Testis (tissue), 5 donors: ENCODE measurements at places on chromosomes 13 and 19. TPM values are rescaled to one million over a fixed set of nuclear protein-coding genes. Genes with fewer than 3 reads are reported as not detected.

The LRRC63 gene
- 4.6 TPM for total RNA-seq

The CYP4F2 gene
- 4.1 TPM for total RNA-seq

The PTPRH gene
- 11.3 TPM for total RNA-seq

The CYSLTR2 gene
- total RNA-seq: 0.62 TPM

The PROZ gene
- total RNA-seq: 0.63 TPM

The NUP62 gene
- total RNA-seq: 78.4 TPM

The EPS8L1 gene
- total RNA-seq: 3.4 TPM

The TEX30 gene
- 123 TPM for total RNA-seq

The GTF2F2 gene
- total RNA-seq: 28.1 TPM

The CYP2A7 gene
- 1.1 TPM for total RNA-seq

The ELSPBP1 gene
- total RNA-seq: 1.1 TPM

GRCh38 chr19:27742041-27742440, 1470.9 kb downstream of the UQCRFS1 start:
- DNase-seq: no peak

DNA sequence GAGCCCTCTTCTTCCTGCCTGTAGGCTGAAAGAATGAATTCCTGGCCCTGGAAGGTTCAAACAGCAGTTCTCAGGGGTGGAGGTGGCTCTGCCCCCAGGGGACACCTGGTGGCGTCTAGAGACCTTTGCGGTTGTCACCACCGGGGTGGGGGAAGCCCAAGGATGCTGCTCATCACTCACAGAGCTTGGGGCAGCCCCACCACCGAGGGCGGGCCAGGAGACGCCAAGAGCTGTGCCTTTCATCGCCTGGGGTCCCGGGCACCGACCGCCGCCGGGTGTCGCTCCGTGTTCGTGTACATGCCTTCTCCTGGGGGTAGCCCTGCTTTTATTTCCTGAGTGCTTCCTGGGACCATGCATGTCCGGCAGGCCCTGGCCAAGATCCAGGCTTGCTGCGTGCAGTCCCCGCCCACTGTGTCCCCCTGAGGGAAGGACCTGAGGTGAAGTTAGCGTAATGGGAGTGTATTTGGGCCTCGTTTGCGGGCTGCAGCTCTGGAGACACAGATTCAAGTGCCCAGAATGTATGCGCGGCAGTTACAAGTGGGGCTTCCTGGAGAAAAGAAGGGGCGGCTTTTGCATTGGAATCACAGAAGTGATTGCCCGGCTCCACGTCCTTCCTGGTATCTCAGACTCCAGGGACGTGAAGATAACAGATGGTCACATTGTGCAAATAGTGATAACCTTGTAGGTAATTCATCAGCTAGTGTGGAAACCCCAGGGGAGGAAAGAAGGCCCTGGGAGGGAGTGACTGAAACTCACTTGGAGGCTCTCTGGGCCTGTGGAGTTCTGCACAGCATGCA, 7.8 kb downstream of the DOT1L start:
- DNase-seq: peak; percentile 55

- DNase-seq: no peak
Observed at GRCh38 chr13:45328661-45329111, 12.3 kb downstream of the TPT1 start.

DNA sequence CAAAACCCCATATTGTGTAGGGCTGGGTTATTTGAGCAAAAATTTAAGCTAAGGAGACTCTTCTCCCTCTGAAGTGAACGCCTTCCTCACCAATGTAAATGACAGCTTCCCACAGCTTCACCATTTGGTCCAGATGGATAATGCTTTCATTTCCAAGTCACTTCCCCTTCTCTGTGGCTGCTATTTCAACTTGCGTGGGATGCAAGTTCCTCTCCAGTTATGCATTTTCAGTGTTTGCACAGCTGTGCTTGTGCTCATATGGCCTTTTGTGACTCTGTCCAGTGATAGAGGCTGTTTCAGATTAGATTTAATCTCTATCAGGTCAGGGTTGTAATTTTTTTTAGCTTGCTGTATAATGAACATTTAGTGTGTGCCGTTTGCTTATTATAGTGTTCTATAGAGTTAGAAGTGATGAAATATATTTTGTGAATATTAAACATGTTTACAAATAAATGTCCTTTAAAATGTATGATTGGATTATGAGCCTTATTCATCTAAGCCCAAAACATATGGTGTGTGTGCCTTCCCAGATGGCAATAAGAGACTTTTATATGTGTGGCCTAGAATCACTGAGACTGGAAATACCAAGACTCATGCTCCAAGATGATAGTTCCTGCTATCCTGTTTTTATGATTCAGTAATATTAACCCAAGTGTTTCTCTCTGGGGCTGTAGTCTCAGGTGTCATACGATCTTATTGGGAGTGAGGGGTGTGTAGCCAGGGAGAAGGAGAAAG, 86.6 kb downstream of the TNFRSF19 start:
- no peak for DNase-seq

- DNase-seq: no peak
Observed at GRCh38 chr13:73983109-73983508, 151.1 kb downstream of the KLF12 start.

GRCh38 chr19:43784981-43785808, 4.4 kb upstream of the KCNN4 start:
- peak; percentile 42 for DNase-seq

DNA sequence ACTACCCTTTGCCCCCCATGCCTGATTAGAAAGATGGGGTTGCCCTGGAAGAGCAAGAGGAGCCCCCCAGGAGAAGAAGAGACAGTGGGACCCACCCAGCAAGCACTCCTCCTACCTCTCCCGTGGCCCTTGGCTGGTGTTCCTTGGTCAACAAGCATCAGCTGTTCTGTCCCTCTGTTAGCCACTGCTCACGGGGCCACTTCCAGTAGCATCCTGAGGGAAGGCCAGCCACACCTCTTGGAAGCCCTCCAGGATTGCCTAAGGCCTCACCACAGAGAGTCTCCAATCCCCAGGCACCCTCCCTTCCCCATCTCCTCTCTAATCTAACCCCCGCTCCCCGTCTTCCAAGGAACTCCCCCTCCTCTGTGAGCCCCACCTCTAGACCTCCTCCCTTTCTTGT, 15.1 kb upstream of the DPP9 start:
- DNase-seq: no peak

DNA sequence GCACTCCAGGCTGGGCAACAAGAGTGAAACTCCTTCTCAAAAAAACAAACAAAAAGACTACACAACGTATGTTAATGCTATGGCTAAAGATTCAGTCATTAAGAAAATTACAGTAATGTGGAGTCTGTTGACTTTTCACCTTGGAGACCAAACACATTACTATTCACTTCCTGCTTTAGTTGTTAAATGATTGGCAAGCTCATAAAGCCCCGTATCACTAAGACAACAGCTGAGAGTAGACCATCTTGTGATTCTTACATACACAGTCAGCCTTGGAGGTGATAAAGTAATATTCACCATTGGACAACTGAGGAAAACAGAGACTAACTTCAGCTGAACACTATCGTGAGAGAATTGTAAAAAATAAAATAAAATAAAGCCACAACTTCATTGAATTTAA, 86.5 kb downstream of the KCTD12 start:
- DNase-seq: no peak

- no peak for DNase-seq
Observed at GRCh38 chr19:53849237-53849676, 18.4 kb upstream of the MYADM start.

DNA sequence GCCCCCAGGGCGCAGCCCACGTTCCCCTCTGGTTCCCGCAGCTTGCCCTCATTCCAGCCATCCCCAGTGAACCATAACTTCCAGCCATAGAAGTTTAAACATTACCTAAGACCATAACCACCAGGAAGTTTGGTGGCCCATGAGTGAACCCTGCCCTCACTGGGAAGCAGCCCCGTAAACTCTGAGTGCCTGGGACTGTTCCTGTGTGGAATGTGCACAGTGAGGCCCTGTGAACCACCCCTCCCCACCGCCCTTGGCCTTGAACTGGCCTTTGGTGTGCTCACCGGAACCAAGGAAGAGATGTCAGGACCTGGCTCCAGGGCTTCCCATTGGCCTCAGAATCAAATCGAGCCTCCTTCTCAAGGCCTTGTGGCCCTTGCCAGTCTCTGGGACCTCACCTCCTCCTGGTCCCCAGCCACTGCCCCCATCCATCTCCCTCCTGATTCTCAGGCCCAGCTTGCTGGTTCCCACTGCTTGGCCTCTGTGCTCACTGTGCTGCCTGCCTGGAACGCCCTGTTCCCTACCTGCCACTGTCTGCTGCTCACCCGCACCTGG, 46.5 kb downstream of the DNM2 start:
- DNase-seq: no peak

GRCh38 chr13:89455741-89456140, 1784.6 kb downstream of the SLITRK5 start:
- no peak for DNase-seq

DNA sequence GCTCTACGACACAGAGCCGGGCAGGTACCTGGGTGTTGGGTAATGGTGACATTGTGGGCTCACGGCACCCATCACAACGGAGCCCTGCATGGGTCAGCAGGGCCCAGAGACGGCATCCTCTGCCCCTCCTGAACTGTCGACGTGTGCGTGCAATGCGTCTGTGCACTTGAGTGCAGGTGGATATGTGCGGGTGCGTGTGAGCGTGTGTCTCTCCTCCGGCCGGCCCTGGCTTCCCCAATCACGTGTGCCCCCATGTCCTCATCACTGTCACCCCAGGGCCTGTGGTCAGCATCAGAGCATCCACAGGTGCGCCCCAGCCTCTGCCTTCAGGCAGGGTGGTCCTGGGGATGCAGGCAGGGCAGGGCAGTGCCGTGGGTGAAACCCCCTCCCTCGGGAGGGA, 37.2 kb upstream of the TPM4 start:
- no peak for DNase-seq

GRCh38 chr13:113796964-113797676, 38.1 kb downstream of the TMEM255B start:
- DNase-seq: no peak

DNA sequence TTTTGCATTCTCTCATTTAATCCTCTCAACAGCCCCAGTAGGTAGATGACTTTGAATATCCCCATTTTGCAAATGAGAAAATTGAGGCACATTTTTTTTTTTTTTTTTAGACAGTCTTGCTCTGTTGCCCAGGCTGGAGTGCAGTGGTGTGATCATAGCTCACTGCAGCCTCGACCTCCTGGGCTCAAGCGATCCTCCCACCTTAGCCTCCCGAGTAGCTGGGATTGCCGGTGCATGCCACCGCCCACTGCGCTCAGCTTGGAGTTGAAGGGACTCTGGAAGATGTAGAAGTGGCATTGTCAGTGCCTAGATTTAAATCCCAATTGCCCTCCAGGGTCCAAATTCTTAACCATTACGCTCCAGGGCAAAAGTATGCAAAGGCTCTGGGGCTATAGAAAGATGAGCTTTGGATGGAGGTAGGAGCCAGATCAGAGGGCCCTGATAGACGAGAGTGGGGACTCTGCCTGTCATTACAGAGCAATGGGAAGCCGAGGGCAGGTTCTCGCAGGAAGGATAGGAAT, 813 bp upstream of the MCOLN1 start:
- DNase-seq: no peak

GRCh38 chr13:71864094-71864985, 2.7 kb downstream of the DACH1 start:
- peak; percentile 34 for DNase-seq

DNA sequence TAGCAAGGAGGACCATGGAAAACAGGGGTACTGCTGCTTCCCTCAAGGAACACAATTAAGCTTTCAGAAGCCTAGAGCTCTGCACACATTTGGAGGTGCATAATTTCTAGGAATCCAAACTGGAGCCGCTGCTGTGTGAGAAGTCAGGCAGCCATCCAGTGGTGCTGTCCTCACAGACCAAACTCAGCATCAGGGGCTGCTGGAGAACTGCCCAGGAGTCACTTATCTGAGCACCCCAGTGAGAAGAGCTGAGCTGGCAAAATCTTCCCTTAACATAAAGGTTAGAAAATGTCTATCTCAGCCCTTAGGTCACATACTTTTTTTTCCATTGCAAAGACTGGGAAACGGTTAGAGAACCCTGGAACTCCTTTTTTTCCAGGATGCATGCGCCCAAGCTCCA, 72.8 kb downstream of the ATP7B start:
- DNase-seq: no peak

DNA sequence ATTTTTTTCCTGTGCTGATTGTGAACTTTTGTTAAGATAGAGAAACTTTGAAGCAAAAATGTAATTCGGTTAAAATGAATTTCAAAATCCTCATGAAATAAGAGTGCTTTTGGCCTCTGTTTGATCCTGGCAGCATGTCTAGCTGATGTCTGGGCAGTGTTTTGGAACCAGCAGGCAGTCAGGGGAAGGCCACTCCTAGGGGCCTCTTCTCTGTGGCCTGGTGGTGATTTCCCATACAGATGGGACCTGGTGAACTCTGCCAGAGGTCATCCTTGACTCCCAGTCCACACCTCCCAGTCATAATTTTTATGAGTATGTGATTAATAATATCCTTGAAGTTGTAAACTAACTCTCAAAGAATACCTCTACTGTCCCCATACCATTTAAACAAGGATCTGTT, 226.6 kb downstream of the PCCA start:
- DNase-seq: no peak

DNA sequence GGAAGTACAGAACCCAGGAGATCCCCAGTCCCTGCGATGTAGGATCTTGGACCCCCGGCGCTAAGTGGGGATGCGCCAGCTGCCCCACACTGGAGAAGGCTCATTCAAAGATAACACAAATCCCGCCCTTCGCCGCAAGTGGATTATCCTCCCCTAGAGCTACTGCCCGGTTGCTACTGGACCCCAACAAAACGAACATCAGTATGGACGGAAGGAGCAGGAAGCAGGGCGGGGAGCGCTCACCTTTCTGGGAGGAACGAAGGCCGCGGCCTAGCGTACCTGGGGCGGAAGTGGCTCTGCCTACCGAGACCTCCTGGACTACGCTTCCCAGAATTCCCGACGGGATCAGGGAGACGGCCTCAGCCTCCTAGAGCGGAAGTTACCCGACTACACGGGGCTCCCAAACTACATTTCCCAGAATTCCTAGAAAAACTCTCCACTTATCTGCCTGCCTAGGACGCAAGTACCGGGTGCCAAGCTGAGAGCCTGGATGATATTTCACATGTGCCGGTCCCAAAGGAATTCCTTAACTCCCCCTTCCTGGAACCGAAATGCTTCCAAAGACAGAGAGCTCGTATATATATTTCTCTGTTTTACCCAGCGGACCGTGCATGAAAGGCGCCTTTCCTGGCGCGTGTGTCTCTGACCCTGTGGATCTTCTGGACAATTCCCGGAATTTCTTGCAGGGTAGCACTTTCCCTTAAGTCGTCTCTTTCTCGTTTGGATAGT, at the start of gene ZNF112:
ZNF112 (minus strand) TSS at position 298 of the 729 bp plus-strand sequence. CDS start 16,141 bp downstream, outside the sequence.
- peak; percentile 96 for DNase-seq

DNA sequence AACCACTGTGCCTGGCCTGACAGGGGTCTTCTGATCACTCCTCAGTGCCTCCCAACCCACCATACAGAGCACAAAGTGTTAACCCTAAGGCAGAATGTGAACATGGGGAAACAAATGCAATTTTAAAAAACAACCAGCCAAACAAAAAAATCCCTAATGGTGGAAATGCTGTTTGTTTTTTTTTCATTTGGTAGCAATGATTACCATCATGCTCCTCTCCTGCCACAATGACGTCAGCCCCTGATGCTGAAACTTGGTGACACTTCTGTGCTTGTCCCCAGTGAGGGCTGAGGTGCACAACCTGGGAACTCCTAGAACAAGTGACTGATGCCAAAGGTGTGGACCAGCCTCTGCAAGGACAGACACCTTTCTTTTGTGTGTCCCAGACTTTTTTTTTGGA, 4.0 kb upstream of the TSPAN16 start:
- no peak for DNase-seq

- DNase-seq: peak; percentile 14
Observed at GRCh38 chr13:39892721-39893685, 237.5 kb downstream of the COG6 start.
